Astrocyte of the spinal cord (primary cell): ENCODE measurements at places on chromosomes 1 and 21.
A peak's percentile ranks its signal among the peaks of the same experiment; 100 is the strongest.

DNA sequence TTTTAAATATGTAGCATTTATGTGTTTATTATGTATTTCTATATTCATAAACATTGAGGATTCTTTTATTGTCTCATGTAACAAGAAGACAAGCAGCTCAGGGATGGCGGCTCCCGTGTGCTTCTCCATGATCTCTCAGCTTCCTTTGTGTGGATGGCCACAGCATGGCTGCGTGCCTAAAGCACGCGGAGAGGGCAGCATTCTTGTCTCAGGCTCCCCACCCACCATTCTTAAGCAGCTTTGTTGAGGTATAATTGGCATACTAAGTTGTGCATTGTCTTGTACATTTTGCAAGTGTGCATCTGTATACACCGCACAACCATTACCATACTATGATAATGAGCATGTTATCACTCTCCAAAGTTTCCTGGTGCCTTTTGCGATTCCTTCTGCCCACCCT is 81.6 kb downstream of the CAMTA1 start:
- DNase-seq = no peak

GRCh38 chr1:160827418-160827817 is 31.4 kb downstream of the LY9 start:
- no peak for DNase-seq

- no peak for DNase-seq
These were observed 14.1 kb upstream of the TNR start for GRCh38 chr1:175757381-175758015.

GRCh38 chr1:11187494-11187893 is 1.7 kb upstream of the ANGPTL7 start:
- DNase-seq = no peak

DNA sequence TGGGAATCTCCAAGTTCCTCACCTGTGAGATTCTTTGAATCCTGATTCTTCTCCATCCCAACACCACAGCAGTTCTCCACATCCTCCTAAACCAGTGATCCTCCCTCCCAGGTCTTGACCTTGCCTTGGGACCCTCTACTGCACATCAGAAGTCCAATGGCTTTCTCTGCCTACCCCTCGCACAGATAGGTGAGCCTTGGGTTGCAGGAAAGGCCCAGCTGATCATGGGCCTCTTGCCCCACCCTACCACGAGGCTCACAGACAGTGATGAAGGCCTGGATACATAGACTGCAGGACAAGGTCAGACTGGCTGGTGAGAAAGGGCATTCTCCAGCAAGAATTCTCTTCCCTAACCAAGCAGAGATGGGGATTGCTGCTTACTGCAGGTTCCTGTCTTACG is 825 bp downstream of the FABP3 start:
- no peak for DNase-seq

GRCh38 chr1:23129846-23130245 is 38.8 kb downstream of the LUZP1 start:
- DNase-seq = no peak

GRCh38 chr1:188371295-188371806 is 1542.6 kb downstream of the PLA2G4A start:
- peak; percentile 8 for DNase-seq

GRCh38 chr21:35748678-35749314 is 311.5 kb downstream of the SETD4 start:
- DNase-seq = no peak

DNA sequence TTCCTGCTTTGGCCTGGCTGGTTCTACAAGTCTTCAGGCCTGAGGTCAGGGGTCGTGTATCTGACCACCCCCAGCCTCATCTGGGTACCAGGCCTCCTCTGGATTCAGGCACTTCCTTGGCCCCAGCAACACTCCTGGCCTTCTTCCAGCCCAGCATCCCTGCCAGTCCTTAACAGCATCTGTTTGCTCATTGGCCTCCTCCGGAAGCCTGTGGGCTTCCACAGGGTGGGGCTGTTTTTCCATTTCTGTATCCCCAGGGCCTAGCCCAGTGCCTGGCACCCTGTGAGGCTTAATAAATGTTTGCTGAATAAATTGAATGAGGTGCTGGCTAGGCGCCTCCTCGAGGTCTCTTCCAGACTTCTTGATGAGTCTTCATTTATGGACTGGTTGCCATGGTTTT is 21.5 kb upstream of the GPR37L1 start:
- DNase-seq = no peak

DNA sequence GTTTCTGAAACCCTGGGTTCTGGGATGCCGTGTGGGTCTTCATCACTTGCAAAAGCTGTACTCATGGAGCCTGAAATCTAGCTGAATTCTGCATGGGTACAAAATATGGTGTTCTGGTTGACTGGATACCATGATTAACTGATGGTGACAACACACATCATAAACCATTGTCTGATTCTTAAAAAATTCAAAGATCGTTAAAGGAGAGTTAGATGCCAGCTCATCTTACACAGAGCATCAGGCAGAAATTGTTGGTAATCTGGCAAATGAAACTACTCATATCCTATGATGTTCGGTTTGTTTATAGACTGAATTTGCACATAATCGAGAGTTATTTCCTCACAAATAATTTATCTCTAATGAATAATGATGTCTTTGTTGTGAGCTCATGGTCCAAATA is 218.1 kb upstream of the PKN2 start:
- DNase-seq = no peak

- no peak for DNase-seq
These were observed 17.9 kb upstream of the RGS18 start for GRCh38 chr1:192140382-192140781.

GRCh38 chr1:43836267-43836951 is 97.2 kb upstream of the ARTN start:
- DNase-seq = peak; percentile 33

DNA sequence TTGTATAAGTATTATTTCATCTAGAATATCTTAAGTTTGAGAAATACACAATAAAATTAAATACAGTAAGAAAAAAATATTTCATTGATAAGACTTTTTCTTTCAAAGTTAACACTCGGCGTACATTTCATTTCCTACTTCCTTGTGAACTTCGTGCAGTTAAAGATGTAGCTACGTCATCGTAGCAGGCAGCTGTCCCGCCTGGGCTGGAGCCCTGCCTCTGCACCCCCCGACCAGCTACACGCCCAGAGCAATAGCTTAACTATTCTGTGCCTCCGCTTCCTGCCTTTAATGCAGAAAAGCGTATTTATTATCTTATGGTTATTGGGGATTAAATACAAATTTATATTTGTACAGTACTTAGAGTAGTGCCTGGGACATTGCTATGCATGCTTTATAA is 53.5 kb downstream of the CLSTN1 start:
- DNase-seq = no peak

DNA sequence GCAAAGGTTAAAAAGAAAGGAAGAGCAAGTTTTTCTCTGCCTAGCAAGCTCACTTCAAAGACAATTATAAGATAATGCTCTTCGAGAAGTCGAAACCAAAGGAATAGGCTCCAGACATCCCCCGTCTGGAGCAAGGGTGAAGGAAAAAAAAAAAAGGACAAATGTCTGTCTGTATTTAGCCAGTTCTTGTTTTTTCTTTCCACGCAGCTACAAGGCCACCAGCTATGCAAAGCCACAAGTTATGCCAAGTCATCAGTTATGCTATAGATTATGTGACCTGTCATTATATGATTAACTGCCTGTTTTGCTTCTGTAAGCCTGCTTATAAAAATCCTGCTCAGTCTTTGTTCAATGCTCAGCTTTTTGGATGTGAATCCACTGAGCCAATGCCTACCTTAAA is 2.4 kb upstream of the THEM5 start:
- no peak for DNase-seq

GRCh38 chr1:11749996-11750395 is 12.0 kb upstream of the C1orf167 start:
- no peak for DNase-seq

DNA sequence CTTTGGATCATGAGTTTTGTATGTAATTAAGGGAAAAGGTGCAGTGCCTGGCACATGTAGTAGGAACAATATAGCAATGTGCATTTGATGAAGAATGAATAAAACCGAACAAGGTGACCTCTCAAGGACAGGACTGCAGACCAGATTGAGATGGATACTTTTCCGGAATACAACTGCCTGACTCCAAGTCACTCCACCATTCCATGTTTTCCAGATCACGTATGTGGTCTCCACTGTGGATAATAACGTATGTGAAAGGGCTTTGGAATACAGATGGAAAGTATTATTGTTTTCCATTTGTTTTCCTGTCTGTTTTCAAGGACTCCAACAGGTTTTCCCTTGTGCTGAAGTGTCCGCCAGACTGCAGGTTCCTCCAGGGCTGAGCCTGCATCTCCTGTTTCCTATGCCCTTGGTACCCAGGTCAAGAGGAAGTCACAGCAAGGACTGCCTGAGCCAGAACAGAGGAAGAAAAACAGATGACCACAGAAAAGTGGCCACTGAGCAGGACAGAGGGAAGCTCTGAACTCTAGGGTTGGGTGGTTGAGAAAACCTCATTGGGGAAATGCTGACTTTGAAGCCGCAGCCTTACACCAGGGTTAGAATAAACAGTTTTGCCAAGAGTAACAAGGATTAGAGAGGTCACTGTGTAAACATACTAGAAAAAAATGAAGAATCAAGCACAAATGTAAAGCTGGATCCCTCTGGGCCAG is 4.0 kb downstream of the CFAP45 start:
- DNase-seq = no peak

- DNase-seq = no peak
These were observed 1.2 kb downstream of the GART start for GRCh38 chr21:33540711-33541104.

GRCh38 chr1:205923651-205924459 is 19.4 kb downstream of the SLC26A9 start:
- no peak for DNase-seq
